ENCODE measurements at places on chromosomes 7 and 10.

- no peak for DNase-seq
Measured at GRCh38 chr10:132743925-132744490, 41.9 kb downstream of the NKX6-2 start.

- DNase-seq, result no peak
Measured at GRCh38 chr7:102208826-102209225, 77.8 kb upstream of the SH2B2 start.

DNA sequence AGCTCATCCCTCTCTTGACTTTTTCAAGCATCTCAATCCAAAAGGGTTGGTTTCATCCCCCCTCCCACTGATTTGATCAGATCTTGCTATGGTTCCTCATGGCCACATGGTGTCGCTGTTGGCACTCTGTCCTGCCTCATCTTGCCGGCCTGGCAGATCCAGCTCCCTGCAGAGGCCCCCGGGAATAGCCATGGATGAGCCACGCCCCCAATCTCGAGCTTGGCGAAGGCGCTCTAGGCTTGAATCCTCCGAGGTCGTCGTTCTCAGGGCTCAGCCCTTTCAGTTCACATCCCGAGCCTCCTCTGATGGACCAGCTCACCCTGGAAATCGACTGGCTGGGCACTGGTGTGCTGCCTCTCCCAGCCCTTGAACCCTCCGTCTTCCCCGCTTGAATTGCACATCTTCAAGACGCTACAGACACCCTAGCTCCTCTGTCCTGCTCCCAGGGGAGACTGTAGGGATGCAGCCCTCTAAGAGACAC is 628.7 kb downstream of the TYW1 start:
- DNase-seq, result peak; percentile 1

GRCh38 chr10:105352827-105353226 is 711.7 kb downstream of the SORCS3 start:
- no peak for DNase-seq

- DNase-seq, result no peak
Measured at GRCh38 chr7:142711746-142712616, 37.3 kb upstream of the PRSS1 start.

DNA sequence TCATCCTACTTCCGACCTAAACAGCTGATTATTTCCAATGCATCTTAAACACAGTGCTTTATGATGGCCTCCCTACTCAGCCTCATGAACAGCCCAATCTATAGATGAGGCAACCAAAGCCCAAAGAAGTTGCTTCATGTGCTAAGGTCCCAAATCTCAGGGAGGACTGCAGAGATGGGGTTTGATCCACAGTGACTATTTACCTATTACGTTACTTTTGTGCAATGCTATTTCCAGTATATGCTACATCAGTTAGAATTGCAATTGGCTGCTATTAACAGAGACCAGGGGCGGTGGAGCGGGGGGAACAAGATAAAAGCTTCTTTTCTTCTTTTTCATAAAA is 153.0 kb upstream of the TNS3 start:
- DNase-seq, result no peak

DNA sequence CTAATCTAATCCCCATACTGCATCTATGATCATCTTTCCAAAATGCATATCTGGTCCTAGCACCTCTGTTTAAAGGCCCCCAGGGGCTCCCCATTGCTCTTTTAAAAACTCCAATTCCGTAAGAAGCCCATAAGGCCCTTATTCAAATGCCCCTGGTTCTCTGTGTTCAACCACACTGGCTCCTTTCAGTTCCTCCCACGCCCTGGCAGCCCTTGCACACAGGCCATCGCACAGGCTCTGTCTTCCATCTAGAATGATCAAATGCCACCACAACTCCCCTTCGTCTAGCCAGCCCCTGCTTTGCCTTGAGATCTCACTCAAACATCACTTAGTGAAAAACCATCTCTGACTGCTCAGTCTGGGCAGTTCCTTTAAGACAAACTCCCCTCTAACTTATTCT is 112.9 kb upstream of the LYZL2 start:
- no peak for DNase-seq

- no peak for DNase-seq
Measured at GRCh38 chr10:29191674-29192073, 97.2 kb upstream of the LYZL1 start.

DNA sequence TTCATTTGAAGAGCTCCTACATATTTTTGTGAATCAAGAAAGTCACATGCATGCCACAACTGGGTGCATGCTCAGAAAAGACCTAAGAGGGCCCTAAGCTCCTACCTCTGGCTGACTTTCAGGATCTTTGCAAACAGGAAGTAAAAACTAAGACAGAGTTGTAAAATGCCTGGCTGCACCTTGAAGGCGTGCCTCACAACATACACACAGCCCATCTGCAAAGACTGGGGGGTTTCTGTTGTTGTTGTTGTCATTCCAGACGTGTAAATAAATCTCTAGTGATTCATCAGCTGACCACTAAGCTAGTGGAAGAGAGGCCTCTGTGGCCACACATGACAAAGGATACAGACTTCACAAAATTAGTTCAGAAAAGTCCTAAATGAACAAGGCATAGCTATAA is 31.8 kb downstream of the SMURF1 start:
- no peak for DNase-seq

DNA sequence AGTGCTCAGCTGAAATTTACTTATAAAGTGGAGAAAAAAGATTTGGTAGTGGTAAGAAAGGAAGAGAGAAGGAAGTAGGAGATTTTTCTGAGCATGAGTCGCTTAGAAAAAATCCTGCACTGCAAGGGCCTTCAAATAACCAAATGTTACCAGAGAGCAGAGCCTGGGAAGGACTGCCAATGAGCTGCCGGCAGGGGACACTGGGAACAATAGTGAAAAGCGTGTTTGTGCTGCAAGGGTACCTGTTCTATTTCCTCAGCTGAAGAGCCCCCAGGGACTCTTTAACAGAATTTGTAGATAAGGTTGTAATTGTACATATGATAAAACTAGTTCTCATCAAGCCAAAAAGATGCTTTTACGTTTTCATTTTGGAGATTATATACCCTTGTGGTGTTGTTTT is 696.3 kb upstream of the C7orf33 start:
- DNase-seq, result no peak

- no peak for DNase-seq
Measured at GRCh38 chr10:10758306-10758705, 259.4 kb upstream of the CELF2 start.

- DNase-seq, result no peak
Measured at GRCh38 chr10:86110156-86110786, 256.3 kb downstream of the GRID1 start.

DNA sequence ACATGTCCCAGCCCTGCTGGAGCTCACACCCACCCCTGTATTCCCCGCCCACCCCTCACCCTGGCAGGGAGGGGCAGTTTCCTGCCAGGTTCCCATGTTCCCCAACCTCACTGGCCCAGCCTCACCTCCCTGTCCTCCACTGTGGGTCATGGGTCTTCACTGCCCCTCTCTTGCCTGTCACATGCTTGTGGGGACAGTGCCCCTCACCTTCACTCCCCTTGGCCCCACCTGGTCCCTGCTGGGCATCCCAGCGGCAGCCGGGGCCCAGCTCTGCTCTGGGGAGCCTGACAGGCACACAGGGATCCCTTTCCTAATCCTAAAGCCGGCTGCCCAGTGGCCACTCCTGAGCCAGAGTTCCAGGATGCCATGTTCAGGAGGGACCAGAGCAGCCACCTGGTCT is 21.4 kb upstream of the ZNF862 start:
- DNase-seq, result no peak

GRCh38 chr10:112755446-112756234 is 194.4 kb upstream of the TCF7L2 start:
- no peak for DNase-seq

DNA sequence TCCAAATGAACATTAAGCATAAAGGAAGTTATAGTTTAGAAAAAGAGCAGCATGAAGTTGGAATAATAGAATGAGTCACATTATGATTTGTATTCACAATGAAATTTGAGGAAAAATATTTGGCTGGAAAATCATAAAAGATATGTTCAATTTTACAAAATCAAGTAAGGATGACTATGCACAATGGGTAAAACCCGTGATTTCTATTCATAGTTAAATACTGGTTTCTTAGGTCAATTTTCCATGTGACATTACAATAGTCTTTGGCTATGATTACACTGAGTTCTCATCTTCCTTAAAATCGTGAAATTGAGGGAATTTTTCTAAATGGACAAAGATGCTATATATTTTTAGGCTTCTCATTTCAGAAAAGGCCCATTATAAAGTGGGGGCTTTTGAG is 17.4 kb upstream of the CCDC172 start:
- no peak for DNase-seq

DNA sequence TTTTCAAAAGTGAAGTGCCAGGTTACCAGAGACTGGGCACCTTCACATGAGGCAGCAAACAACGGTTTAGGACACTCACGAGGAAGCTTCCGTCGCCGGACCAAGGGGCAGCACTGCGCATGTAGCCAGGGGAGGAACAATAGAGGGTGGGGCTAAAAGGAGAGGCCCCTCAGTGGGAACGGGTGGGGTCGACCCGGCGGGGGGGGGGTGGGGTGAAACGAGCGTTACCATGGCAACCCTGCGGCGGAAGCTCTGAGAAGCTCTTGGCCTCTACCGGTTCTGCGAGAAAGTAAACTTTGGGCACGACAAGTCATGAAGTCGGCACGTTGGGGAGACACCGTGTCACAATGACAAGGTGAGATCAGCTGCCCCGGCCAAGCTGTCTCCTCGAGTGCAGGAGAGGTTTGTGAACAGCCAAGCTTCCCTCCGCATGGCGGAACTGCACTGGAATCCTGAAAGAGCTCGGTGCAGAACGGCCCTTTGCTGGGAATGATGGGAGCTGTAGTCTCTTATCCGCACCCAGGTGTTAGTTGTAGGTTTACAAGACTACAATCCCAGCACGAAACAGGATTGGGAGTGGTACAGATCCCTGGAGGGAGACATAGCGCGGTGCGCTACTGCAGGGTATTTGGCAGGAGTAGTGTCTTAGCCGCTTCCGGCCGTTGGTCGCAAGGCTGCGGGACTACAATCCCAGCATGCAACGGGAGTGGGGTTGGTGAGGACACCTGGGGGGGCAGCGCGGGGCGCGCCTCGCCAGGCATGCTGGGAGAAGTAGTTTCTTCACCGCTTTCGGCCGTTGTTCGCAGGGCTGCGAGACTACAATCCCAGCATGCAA is 72.8 kb upstream of the ZNF722 start:
- no peak for DNase-seq

GRCh38 chr10:126314863-126315493 is 73.3 kb downstream of the ADAM12 start:
- DNase-seq, result no peak

GRCh38 chr10:43124094-43124521 is 14.1 kb upstream of the CSGALNACT2 start:
- DNase-seq, result no peak

GRCh38 chr10:36373424-36374096 is 731.5 kb upstream of the FZD8 start:
- no peak for DNase-seq

- DNase-seq, result no peak
Measured at GRCh38 chr10:57864765-57865680, 402.7 kb downstream of the IPMK start.

- no peak for DNase-seq
Measured at GRCh38 chr10:115706026-115706425, 567.0 kb downstream of the GFRA1 start.

- no peak for DNase-seq
Measured at GRCh38 chr10:84344526-84344925, 16.1 kb downstream of the CCSER2 start.

GRCh38 chr7:148210804-148211325 is 379.7 kb upstream of the C7orf33 start:
- no peak for DNase-seq

DNA sequence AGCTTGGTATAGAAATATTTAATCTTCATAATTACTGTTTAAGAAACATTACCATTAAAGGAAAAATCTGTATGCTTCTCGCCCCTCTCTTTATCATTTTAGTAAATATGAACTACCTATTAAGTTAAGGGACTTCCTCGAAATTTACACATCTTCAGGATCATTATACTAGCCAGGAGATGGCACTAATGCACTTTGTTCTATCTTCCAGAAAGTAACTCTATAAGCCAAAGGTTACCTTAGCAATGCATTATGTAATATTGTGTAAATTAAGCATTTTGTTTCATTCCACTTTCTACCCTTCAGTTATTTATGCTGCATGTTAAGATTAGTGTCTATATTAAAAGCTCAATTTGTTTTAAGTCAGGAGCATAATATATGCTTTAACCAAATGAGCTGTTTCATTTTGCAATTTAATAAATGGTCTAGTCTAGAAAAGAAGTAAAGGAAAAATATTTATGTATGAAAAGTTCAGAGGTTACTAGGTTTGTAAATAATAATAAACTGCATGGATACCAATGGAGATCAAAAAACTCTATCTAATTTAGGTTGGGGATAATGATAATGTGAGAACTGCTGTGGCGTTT is 128.5 kb downstream of the ANKRD7 start:
- peak; percentile 28 for DNase-seq

DNA sequence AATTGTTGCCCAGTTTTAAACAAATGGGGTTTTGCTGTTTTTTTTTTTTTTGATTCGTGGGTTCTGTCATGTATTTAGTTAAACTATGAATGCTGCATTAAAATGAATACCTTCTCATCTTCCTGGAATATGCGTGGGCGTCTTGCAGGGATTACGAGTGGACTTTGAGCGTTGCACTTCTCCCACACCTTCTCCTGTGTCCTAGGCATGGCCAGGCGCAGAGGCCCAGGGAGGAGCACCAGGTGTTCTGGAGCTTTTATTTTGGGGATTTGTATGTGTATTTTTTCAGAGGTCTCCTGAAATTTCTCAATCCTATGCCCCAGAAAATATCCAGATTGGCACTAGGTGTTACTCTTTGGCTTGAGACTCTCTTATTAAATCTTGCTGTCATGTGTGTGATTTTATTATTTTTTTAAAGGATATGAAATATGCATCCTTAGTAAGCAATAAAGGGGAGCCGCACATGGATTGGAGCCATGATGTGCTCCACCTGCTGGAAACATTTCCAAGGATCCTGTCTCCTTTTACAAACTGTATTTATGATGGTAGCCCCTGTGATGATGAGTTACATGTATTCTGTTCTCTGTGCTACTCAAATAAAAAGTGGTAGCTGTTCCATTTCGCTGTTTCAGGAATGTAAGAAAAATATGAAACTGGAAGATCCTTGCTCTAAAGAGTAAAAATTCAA is 482.2 kb upstream of the KLF6 start:
- DNase-seq, result no peak

GRCh38 chr10:120115959-120116358 is 223.4 kb downstream of the SEC23IP start:
- DNase-seq, result no peak

- no peak for DNase-seq
Measured at GRCh38 chr7:44909596-44910389, 24.5 kb upstream of the PURB start.

DNA sequence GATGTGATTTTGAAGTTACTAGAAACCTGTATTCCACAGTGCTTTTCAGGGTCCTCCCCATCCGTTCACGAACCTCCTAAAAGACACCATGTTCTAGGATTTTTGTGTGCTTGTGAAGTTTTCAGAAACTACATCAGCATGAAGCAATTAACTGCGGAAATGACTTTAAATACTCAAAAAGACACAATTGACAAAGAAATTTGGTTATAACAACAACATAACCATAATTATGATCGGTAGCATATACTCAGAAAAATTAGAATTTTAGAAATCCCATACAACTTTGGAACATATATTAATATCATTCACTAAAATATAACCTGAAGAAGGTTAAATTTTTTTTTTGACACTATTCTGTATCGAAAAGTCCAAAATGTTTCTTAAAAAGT is 43.8 kb upstream of the FAM20C start:
- DNase-seq, result no peak

- DNase-seq, result no peak
Measured at GRCh38 chr10:50417486-50417885, 166.2 kb upstream of the ASAH2 start.
